ENCODE measurements at places on chromosomes 13 and 19.
A peak's percentile ranks its signal among the peaks of the same experiment; 100 is the strongest.

- no peak for DNase-seq
Observed at GRCh38 chr19:38429055-38429810, 3.2 kb upstream of the RASGRP4 start.

DNA sequence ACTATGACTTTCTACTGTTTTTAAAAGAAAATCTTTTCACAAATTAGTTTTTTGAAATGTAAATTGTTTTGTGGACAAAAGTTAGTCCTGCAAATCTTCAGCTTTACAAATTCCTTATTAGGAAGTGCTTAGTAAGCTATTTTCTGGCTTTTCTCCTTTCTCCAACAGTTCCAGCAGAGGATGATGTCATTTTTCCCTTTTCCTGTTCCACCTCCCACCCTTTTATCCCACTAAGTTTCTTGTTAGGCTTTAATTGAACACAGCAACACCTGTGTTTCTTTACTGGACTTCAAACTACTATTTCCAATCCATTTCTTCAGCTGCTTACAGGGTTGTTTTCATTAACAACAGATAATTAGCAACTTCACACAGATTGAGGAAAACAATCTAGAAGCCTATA is 389.2 kb downstream of the NDFIP2 start:
- DNase-seq = no peak

GRCh38 chr19:52296400-52296772 is 583 bp upstream of the ZNF480 start:
- DNase-seq = no peak

DNA sequence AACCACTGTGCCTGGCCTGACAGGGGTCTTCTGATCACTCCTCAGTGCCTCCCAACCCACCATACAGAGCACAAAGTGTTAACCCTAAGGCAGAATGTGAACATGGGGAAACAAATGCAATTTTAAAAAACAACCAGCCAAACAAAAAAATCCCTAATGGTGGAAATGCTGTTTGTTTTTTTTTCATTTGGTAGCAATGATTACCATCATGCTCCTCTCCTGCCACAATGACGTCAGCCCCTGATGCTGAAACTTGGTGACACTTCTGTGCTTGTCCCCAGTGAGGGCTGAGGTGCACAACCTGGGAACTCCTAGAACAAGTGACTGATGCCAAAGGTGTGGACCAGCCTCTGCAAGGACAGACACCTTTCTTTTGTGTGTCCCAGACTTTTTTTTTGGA is 4.0 kb upstream of the TSPAN16 start:
- DNase-seq = no peak

DNA sequence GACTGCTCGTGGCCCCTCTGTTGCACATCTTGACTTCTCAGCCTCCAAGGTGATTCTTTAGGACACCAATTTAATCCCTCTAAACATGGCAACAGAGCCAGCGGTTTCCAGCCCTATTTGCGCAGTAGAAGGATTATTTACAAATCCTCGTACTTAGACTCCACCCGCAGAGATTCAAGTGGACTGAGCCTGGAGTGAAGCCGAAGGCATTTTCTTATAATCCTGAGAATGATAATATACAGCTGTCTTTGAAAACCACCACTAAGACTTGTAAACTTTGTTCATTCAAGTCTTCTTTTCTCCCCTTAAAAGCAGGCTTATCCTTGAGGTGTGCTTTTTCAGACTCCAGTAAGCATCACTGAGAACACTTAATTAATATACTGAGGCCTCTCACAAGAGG is 4.8 kb upstream of the DPRX start:
- no peak for DNase-seq

- DNase-seq = no peak
Observed at GRCh38 chr19:39655613-39656012, at the start of gene LGALS16. Gene LGALS16, plus strand, starts transcription at chr19:39655913. Its CDS starts 49 bp downstream, at chr19:39655962.

- no peak for DNase-seq
Observed at GRCh38 chr19:7961920-7962626, 18.6 kb upstream of the TIMM44 start.

GRCh38 chr19:7680606-7681339 is at the start of gene TRAPPC5:
Gene TRAPPC5, plus strand, starts transcription at chr19:7680833. Its CDS starts 1,421 bp downstream, at chr19:7682254.
- peak; percentile 65 for DNase-seq

DNA sequence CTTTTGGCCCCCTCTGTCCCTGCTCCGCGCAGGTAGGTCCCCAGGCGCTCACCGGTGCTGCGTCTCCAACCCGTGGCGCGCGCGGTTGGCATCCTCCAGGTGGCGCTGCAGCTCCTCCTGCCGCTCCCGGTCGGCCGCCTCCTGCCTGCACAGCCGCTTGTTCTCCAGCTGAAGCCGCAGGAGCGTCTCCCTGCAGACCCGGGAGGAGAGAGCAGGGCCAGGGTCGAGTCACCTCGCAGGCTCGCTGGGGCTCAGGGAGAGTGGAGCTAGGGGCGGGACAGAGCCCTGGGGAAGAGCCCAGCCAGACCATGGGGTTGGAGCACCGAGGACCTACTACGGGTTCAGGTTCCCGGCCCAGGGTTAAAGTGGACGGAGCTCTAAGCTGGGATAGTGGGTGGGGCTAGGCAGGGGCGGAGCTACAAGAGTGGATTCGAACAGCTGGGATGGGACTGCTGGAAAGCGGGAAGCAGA is 9.3 kb downstream of the HOOK2 start:
- no peak for DNase-seq

- no peak for DNase-seq
Observed at GRCh38 chr13:35356572-35356971, 119.9 kb downstream of the MAB21L1 start.

DNA sequence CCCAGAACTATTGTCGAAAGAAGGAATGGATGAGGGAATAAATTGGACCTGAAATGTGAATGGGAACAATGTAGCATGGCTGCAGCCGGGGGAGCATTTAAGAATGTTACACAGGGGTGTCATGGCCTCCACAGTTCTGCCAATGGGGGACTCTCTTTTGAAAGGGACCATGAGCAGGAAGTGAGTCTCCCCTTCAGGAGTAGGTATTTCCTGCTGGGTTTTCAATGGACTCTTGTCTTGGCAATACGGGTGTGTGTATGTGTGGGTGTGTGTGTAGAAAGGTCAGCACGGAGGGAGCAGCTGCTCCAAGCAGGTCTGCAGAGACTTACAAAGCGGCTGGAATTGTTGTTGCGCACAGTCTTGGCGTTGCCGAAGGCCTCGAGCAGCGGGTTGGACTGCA is 24.4 kb downstream of the MYO1F start:
- DNase-seq = peak; percentile 5

GRCh38 chr19:7200736-7201135 is 93.5 kb downstream of the INSR start:
- no peak for DNase-seq

DNA sequence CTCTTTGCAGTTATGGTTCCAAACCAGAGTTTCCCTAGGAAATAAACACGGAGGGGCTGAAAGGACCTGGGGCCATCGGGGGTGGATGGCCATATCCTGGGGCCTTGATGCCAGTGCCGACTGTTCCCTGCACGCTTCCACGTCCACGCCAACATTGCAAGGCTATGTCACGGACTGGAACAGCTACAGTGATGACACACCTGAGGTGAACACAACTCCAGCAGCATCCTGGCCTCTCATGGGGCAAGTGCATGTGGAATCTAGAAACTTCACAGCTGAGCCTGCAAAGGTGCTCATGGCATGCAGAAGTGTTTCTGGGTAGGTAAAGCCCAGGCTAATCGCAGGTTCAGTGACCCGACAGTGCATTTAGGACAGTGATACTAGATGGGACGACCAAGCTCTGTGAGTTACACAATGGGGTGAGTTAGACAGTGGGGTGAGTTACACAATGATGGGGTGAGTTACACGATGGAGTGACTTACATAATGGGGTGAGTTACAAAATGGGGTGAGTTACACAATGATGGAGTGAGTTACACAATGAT is 52.0 kb upstream of the GAS6 start:
- no peak for DNase-seq

DNA sequence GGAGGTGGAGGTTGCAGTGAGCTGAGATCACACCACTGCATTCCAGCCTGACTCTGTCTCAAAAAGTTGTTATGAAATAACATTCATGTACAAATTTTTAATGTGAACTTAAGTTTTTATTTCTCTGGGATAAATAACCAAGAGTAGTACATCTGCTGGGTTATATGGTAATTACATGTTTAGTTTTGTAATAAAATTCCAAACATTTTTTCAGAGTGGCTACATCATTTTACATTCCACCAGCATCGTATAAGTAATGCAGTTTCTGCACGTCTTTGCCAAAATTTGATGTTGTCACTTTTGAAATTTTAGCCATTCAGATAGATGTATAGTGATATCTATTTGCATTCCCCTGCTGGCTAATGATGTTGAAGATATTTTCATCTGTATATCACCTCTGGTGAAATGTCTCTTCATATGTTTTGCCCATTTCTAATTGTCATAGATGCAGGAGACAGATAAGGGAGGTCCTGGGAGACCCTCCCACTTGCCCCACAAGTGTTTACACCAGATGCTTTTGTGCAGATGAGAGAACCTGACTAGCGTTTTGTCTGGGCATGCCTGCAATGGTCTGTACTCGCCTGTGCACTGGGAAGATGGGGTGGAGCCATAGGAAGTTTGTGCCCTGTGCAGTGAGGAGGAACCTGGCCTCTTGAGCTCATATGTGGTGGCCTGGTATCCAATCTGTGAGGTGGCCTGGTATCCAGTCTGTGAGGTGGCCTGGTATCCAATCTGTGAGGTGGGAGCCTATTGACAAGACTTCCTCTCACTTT is 12.7 kb upstream of the KBTBD6 start:
- DNase-seq = no peak

DNA sequence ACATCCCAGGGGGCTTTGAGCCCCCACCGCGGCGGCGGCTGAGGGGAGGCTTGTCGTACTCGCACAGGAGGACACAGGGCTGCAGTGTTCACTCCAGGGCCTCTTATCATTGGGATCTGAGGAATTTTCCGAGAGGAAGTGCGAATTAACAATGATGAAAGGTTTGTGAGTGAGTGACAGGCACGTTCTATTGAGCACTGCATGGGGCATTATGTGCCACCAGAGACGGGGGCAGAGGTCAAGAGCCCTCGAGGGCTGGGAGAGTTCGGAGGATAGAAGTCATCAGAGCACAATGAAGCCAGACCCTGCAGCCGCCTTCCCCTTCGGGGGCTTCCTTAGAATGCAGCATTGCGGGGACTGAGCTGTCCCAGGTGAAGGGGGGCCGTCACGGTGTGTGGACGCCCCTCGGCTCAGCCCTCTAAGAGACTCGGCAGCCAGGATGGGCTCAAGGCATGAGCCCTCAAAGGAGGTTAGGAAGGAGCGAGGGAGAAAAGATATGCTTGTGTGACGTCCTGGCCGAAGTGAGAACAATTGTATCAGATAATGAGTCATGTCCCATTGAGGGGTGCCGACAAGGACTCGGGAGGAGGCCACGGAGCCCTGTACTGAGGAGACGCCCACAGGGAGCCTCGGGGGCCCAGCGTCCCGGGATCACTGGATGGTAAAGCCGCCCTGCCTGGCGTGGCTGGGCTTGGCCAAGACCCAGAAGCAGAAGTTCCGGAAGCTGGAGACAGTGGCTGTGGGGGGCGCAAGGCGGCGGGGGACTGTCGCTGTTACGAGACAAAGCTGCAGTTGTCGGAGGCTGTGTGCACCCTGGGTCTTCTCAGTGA is 53.9 kb downstream of the MCF2L start:
- no peak for DNase-seq

- no peak for DNase-seq
Observed at GRCh38 chr13:54486421-54487166, 1458.0 kb downstream of the OLFM4 start.

GRCh38 chr13:82076496-82076895 is 1735.6 kb upstream of the SPRY2 start:
- no peak for DNase-seq

DNA sequence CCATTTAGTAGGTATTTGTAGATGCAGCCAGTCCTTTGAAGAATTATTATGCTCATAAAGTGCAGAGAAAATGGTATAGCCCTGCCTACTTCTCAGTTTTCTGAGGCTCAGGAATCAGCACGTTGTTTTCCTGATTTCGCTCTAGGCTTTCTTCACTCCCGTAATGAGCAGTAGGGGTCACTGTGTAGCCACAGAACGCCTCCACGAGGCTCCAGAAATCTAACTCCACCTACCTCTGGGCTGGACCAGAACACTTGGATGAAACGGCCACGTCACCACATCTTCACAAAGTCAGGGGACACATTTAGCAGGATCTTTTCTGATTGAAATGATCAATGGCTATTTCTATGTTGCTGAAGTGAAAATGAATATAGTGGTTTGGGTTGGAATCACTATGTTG is 49.8 kb upstream of the GTF3A start:
- DNase-seq = peak; percentile 48

GRCh38 chr19:46637224-46637623 is 1.2 kb upstream of the GNG8 start:
- DNase-seq = no peak

DNA sequence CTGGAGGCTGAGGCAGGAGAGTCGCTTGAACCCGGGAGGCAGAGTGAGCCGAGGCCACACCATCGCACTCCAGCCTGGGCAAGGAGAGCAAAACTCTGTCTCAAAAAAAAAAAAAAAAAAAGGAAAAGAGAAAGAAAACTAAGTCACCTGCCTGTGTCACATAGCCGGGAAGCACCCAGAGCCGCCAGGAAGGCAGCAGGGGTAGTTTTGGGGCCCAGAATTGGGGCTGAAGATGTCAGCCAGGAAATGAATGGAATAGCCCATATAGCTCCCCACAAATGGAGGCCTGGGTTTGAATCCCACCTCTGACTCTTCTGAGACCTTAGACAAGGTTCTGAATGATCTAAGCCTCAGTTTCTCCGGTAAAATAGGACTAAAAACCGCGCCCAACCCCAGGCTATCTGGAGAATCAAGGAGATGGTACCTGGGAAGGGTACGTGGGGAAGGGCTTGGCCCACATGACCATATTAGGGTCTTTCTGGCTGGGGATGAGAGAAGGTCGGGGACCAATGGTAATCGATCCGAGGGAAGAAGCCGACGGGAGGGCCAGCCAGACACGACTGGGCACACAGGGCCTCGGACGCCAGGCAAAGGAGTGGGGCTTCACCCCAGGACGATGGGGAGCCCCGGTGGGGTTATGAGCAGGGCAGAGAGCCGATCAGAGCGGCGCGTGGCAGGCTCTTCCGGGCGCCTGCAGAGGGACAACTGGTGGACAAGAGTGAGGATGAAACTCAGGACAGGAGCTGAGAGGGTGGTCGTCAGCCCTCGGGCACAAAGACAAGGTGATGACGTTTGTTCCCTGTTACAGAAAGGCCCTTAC is 14.4 kb downstream of the CCDC124 start:
- DNase-seq = no peak

GRCh38 chr13:100088273-100088643 is 635 bp upstream of the PCCA start:
- DNase-seq = peak; percentile 69

DNA sequence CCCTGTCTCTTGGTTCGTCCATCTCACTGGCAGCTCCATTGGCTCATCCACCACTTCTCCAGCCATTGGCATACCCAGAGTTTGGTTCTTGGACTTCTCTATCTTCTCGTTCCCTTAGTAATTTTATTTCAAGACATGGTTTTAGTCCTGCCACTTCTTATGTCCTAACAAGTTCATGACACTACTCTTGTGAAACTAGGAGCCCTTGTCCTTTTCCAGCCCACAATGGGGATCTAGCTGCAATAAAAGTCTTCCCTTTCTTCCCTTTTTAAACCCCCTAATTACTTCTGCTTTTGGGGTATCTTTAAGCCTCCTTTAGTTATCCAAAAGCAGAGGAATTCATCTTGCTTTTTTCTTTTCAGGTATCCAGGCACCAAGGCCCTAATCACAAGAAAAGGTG is 2.9 kb upstream of the RCBTB2 start:
- DNase-seq = no peak
